AG04450 (cell line): ENCODE measurements at places on chromosomes 4 and X.

DNA sequence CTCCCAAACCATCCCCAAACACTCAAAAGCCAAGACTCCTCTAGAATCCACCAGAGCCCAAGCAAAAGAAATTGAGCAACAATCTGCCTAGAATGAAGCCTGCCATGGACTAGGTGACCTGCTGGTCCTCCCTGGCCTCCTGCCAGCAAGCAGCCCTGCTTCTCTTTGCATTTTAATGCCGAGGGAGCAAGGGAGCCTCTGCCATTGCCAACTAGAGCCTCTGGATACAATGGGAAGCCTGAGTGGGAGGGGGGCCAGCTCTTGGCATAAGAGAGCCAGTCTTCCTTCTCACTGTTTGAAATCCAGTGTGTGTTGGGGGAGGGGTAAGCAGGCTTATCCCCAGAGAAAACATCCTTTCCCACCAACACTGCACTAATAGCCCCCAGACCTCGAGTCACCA lies 1.5 kb upstream of the GDPD2 start:
- DNase-seq, result no peak

- DNase-seq, result no peak
These were observed 510 bp downstream of the HMGB3 start for GRCh38 chrX:150983521-150984168.

DNA sequence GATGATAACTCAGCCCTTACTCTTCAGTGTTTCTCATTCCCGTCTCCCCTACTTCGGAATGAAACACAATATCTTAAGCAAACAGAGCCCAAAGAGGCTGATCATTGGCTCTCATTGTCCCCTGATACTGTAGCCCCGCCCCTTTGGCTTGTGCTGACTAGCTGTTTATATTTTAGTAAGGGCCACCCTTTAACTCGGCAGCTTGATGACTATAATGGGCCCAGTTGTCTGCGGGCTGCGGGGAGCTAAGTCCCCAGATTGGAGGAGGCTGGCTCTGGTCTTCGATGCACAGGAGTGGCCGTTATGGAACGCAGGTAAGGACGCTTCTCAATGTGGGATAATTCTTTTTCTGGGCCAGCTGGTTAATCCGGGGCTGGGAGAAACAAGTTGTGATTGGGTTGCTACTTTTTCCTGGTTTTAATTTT lies at the start of gene TRIM2:
TRIM2 (plus strand) TSS at position 197 of the 425 bp plus-strand sequence; CDS start at position 285, 88 bp downstream.
- no peak for DNase-seq

DNA sequence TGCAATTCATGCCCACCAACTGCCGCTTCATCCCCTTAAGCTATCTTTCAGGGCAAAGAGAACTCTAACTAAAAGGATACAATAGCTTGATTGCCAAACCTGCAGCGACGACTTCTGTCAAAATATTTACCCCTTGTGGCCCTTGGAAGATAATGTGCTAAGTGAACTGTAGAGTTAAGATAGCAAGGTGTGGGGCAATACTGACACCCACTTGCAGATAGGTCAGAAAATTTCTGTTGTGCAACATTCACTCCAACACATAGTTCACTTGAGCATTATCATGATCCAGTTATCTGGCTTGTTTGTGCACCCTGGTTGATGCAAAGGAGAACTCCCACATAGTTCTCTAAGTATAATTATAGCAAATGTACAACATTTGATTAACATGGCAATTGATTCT lies 55.6 kb downstream of the RHOXF2B start:
- no peak for DNase-seq

DNA sequence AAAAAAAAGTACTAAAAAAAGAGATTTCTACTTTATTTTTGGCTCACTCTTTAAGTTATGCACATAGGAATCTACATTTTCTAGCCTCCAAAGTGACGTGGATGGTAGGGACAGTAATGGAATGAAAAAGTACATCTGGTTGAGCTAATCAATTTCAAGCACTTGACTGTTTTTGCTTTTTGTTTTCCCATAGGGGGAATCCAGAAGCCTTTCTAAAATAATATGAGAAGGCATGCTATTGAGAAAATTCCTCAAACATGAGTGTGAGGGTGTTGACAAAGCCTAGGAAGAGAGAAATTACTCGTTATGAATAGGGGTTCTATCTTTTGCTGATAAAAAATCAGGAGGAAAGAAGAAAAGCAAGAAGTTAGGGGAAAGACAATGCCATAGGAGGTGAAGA lies 242.5 kb upstream of the PUDP start:
- no peak for DNase-seq

DNA sequence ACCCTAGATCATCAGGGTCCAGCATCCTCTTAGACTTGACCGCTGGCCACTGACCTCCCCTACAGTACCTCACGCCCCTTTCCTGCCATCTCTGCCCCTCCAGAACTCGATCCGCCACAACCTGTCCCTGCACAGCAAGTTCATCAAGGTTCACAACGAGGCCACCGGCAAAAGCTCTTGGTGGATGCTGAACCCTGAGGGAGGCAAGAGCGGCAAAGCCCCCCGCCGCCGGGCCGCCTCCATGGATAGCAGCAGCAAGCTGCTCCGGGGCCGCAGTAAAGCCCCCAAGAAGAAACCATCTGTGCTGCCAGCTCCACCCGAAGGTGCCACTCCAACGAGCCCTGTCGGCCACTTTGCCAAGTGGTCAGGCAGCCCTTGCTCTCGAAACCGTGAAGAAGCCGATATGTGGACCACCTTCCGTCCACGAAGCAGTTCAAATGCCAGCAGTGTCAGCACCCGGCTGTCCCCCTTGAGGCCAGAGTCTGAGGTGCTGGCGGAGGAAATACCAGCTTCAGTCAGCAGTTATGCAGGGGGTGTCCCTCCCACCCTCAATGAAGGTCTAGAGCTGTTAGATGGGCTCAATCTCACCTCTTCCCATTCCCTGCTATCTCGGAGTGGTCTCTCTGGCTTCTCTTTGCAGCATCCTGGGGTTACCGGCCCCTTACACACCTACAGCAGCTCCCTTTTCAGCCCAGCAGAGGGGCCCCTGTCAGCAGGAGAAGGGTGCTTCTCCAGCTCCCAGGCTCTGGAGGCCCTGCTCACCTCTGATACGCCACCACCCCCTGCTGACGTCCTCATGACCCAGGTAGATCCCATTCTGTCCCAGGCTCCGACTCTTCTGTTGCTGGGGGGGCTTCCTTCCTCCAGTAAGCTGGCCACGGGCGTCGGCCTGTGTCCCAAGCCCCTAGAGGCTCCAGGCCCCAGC lies 5.2 kb downstream of the FOXO4 start:
- no peak for DNase-seq
